Cardiac muscle cell (in vitro differentiated cells and primary cell): ENCODE measurements at places on chromosomes 3 and 15.

GRCh38 chr3:126524429-126524988, 554 bp downstream of the CHST13 start:
- H3K36me3 ChIP-seq, result no peaks in the 10 kb centered on the region
- peaks cover 32% of the 10 kb centered on the region for H3K27me3 ChIP-seq
- no peak for DNase-seq

DNA sequence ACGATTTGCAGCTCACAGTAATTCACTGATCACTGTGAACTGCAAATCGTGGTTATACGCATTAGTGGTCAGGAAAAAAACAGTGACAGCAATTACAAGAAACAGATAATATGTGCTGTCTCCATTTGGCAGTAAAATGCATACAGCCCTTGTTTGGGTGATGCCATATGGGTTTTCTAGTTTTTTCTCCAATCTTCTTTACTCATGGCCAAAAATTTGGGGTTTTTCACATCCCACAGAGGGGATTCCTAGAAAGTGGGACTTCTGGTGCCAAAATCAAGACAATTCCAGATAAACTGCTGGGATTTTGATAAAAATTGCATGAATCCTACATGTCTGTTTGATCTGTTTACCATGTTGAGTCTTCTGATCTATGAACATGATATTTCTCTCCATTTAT, 15.6 kb downstream of the NDN start:
- no peak for DNase-seq
- H3K36me3 ChIP-seq, result no peaks in the 10 kb centered on the region
- H3K27me3 ChIP-seq, result no peaks in the 10 kb centered on the region

DNA sequence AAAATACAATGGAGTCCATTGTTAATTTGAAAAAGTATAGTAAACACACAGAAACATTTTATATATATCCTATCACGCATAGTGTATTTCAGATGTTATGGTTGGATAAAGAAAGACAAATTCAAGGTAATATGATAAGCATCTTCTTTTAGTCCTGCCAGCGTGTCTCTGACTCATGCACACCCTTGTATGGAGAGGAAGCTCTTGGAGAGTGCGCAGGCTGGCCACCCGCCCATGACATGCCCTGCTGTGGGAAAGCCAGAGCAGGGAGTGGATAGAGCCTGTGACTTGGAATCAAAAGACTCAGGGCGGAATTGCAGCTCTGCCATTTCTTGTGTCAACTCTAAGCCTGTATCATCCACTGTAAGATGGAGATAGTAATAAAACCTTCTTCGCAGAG, 23.0 kb upstream of the COPG1 start:
- H3K27me3 ChIP-seq, result no peaks in the 10 kb centered on the region
- no peak overlapping the region for H3K4me3 ChIP-seq
- H3K4me1 ChIP-seq, result no peaks in the 10 kb centered on the region
- H3K36me3 ChIP-seq, result no peaks in the 10 kb centered on the region

DNA sequence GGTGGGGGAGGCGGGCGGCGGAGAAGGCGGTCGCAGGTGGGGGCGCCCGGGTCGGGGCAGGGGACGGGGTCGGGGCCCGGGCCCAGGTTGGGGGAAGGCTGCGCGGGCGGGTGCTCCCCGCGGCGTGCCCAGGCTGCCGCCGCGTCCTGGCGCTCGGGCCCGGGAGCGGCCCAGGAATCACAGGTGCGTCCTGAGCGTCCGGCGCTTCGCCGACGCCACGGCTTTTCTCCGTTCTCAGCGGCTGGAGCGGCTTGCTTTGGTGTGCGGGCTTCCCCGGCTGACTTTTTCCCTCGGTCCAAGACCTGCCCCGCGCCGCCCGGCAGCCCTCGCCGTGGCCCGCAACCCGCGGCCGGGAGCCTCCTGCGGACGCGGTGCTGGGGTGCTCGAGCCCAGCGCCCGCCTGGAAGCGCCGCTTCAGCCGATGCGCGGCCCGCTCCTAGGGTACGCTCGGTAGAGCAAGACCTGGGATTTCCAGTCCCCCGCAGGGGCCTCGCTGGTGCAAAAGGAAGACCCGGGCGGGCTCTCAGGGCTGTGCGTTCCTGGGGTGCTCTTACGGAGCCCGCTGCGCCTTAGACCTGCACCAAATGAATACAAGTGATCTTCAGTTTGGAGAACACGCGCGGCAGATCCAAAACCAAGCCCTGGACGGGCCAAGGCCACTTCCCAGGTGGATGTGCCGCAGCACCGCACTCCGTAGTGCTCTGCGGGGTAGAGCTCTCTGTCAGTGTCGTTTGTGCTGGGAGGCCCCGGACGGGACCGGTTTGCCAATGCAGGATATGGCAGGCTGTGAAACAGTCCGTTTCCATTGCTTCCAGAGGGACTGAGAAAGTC, 639 bp downstream of the NIPA1 start:
- H3K27me3 ChIP-seq, result no peaks in the 10 kb centered on the region
- H3K4me3 ChIP-seq, result peak overlapping the region; percentile 90
- DNase-seq, result peak; percentile 29
- peak overlapping the region; percentile 85 for H3K27ac ChIP-seq

DNA sequence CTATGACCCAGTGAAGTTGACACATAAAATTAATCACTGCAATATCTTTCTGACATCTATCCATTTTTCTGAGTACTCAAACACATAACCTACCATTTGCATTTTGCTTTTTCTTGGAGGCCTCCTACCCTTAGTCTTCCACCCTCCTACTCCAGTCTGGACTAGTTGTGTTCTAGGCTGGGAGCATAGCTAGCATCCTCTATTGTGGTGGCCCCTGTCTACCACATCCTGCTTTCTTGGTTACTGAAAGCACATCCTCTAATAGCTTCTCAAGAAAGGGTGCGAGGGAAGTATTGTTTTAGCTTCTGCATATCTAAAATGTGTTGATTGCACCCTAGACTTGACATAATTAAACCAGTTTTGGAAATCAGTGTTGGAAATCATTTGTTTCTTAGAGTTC, 176.5 kb downstream of the THSD4 start:
- no peaks in the 10 kb centered on the region for H3K27me3 ChIP-seq
- no peak overlapping the region for H3K27ac ChIP-seq
- no peaks in the 10 kb centered on the region for H3K36me3 ChIP-seq
- H3K4me3 ChIP-seq, result no peak overlapping the region
